ENCODE measurements at places on chromosomes 13 and 19.

DNA sequence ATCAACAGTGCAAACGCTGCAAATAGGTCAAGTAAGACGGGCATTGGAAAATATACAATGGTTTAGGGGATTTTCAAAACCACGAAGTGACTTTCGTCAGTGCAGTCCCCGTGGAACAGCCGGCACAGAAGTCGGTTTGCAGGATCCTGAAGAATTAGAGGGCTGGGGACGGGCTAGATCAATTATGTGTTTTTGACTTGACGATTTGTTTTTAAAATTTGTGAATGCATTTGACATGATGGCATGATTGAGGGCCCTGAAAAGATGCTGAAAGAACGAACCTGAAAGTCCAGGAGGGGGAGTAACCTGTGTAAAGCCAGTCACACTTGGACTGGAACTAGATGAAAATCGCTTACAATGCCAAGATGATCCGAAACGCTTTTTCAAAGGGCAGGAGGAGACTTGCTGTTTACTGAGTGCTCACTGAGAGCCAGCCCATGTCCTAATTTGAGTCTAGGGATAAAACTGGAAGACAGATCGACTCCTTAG is 8.9 kb upstream of the DGKH start:
- DNase-seq, result no peak

- no peak for DNase-seq
Observed at GRCh38 chr13:97875911-97876310, 77.6 kb upstream of the IPO5 start.

- DNase-seq, result no peak
Observed at GRCh38 chr13:73816702-73817101, 317.5 kb downstream of the KLF12 start.

GRCh38 chr19:10809651-10810285 is 26.2 kb downstream of the TMED1 start:
- no peak for DNase-seq

DNA sequence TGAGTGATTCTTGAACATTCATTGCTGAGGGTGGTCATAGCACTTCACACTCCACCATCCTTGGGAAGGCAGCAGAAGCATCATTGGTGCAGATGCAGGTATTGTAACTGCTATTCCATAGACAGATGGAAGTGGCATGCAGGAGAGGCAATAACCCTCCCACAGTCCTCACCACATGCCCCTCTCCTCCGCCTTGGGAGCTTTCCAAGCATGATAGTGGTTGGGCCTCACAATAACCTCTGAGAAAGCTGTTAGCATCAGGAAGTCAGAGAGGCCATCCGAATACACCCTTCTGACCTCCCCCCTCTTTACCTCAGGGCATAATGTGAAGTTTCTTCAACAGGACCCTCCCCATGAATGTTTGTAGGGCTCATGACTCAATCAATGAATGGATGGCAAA is 177.9 kb downstream of the KATNAL1 start:
- DNase-seq, result no peak

DNA sequence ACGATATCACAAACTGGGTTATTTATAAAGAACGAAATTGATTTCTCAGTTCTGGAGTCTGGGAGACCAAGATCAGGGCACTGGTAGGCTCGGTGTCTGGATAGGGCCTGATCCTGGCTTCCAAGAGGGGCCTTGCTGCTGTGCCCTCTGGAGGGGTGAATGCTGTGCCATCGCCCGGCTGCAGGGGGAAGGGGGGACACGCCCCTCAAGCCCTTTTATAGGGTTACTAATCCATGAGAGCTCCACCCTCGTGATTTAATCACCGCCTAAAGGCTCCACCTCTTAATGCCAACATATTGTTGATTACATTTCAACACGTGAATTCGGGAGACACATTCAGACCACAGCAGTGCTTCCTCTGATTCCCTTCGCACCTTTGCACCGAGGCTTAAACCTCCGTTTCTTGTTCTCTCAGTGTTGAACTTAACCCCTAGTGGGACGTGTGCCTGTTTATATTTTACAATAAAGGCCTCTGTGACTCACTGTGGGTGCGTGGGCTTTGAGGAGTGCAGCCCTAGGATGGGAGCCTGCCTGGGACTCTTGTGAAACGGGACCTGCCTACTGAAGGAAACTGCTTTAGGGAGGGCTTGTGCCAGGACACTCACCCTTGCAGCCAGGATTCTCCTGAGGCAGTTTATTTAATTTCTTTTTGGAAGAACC is 52.4 kb upstream of the SPATA13 start:
- no peak for DNase-seq

DNA sequence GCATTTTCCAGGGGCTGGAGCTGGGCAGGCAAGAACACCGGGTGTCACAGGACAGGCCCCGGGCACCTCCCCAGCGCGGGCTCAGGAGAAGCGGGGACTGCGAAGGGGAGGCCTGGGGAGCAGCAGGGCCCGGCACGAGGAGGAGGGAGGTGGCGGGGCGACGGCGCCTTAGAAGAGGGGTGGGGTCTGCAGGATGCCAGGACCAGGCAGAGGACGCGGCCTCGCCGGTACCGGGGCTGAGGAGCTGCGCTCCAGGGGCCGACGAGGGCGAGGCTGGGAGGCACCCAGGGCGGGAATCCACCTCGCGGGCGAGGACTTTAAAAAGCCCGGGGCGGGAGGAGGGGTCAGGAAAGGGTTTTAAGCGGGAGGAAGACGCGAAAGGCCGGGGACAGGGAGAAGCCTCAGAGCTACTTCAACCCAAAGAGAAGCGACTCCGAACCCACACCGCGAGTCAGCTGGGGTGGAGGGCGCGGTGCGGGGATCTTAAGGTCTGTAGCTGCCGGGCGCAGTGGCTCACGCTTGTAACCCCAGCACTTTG is 665 bp downstream of the ZNF347 start:
- DNase-seq, result no peak

DNA sequence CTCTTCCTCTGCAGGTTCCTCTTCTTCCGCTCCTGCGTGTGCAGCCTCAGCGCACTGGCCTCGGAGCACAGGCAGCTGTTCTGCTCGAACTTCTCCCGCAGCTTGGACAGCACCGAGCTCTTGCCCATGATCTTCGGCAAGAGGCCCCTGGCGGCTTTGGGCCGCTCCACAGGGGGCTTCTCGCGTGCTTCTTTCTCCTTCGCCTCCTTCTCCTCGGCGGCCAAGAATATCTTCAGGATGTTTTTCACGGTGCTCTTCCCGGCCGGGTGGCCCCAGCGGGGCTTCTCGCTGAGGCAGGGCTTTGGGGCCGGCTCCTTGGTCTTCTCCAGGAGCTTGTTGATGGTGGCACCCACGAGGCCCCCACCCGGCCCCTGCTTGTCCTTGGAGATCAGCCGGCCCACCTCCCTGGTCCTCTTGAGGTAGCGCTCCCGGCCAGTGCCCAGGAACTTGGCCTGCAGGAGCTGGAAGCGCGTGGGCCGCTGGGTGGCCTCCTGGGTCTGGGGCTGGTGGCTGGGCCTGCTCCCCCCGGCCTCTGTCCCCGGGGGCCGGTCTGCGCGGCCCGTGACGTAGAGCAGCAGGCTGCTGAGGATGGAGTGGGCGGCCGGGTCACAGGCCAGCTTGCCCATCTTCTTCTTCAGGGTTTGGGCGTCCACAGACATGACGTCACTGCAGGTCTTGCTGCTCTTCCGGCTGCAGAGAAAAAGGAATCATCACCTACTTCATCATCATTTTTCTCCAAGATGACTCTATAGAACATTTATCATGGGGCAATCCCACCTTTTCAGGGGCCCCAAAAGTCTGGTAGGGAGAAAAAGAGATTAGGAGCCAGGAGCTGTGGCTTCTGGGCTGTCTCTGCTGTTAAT is 43.8 kb upstream of the GRTP1 start:
- DNase-seq, result no peak

- DNase-seq, result no peak
Observed at GRCh38 chr13:48778610-48779009, 124.9 kb downstream of the CYSLTR2 start.

- DNase-seq, result no peak
Observed at GRCh38 chr19:28500982-28501630, 711.8 kb downstream of the UQCRFS1 start.

DNA sequence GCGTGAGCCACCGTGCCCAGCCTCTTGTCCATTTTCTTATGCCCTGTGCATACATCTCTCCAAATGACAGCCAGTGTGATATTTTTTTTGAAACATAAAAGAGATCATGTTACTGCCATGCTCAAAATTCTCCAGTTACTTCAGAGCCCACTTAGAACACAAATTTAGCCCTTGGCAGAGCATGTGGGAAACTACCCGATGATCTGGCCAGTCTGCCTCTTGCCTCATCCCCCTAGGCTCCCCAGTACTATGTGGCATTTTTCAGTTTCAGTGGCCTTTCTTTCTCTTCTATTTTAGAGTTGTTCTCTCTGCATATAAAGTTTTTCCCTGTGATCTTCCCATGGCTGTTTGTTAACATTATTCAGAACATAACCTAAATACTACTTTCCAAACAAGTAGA is 323.0 kb downstream of the GPC5 start:
- no peak for DNase-seq

- no peak for DNase-seq
Observed at GRCh38 chr13:35136585-35136984, 194.5 kb downstream of the NBEA start.

DNA sequence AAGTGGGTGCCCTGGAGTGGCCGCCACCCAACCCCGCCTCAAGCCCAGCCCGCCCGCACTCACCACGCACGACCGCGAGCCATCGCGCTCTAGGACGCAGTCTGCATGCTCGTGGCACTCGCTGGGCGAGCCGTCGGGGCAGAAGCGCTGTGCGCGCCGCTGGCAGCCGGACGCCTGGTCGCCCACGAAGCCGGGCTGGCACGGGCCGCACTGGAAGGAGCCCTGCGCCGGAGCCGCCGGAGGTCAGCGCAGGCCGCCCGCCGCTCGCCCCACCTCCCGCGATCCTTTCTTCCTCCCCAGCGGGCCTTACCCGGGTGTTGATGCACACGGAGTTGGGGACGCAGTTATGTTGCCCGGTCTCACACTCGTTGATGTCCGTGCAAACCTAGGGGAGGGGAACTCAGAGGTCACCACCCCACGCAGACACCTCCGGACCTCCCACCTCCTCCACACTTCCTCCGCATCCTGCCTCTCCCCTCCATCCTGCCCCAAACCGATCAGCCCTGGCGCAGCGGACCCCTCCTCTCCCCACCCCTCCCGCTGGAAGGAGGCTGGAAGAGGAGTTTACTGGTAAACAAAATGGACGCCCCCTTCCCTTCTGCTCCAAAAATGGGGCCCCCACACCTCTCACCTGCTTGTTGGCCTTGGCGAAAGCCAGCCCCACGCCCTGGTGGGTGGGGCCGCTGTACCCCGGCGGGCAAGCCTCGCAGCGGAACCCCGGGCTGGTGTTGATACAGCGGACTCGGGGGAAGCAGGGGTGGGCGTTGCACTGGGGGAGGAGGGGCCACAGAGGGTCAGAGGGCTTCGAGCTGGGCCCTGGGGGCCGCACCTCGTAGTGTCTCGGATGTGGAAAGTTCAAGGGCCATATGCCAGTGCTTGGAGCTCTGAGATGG is 2.3 kb downstream of the COMP start:
- DNase-seq, result no peak

All from AG04449 (cell line).